ENCODE measurements at places on chromosomes 3 and 15.

GRCh38 chr15:31471731-31472430, 145.2 kb downstream of the KLF13 start:
- no peak for DNase-seq

DNA sequence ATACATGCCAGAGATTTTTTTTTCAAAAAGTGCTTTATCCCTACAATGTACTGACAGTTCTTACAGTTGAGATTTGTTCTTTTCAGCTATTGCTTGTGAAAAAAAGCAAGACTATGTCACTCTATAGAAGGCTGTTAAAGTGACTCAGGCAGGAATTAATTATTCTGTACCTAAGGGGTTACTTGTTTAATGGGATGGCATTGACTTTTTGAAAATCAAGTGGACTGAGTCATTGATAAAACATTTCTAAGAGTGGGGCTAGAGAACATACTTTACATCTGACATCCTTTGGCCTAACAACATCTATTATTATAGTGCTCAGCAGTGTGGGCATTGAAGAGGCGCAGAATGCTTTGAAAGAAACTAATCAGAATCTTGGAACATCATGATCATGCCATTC, 34.3 kb downstream of the INTS14 start:
- DNase-seq = no peak

- DNase-seq = no peak
Measured at GRCh38 chr15:101646672-101647071, 5.5 kb downstream of the TM2D3 start.

DNA sequence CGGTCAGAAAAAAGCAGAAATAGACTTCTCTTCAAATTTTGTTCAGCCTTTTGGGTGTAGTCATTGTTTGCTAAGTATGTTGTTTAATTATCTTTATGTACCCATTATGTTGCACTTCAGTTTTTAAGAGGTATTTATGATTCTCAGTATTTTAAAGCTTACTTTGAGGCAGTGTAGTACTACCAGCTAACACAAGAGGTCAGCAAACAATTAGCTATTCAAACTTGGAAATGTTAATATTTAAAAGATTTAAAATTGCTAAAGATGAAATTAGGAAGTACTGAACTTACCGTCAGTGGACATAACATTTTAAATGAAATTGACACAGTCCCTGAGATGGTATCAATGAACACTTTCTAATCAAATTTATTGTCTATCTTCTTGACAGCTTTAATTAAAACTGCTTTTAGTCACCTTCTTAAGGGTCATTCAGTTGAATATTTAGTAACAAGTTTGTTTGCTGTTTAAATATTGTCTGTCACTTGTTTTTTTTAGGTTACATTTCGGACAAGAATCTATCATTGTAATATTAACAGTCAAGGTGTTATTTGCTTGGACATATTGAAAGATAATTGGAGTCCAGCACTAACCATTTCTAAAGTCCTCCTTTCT, 28.1 kb downstream of the NKIRAS1 start:
- no peak for DNase-seq

DNA sequence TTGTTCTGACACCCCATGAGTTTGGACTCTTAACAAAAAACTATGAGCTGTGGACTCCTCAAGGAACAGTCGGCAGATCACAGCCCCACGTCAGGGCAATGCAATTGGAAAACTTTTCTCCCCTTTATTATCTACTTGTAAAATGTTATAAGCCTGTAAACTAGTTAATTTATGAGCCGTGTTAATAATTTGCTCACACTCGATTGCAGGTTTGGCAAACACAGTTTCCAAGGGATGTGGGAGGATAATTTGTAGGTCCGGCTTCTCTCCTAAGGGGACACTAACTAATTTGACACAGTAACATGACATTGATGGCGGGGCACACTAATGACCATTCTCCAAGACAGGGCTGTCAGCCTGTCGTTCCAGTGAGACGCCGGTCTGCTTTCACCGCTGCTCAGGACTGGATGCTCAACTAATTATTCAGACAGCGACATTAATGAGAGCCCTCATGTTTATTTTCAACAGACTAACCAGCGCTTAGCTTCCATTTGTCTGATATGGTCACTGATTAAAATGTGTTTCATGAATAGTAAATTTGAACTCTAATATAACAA, 222.1 kb downstream of the FOXP1 start:
- DNase-seq = no peak

GRCh38 chr15:62823561-62823960, 219.0 kb upstream of the TPM1 start:
- DNase-seq = no peak

DNA sequence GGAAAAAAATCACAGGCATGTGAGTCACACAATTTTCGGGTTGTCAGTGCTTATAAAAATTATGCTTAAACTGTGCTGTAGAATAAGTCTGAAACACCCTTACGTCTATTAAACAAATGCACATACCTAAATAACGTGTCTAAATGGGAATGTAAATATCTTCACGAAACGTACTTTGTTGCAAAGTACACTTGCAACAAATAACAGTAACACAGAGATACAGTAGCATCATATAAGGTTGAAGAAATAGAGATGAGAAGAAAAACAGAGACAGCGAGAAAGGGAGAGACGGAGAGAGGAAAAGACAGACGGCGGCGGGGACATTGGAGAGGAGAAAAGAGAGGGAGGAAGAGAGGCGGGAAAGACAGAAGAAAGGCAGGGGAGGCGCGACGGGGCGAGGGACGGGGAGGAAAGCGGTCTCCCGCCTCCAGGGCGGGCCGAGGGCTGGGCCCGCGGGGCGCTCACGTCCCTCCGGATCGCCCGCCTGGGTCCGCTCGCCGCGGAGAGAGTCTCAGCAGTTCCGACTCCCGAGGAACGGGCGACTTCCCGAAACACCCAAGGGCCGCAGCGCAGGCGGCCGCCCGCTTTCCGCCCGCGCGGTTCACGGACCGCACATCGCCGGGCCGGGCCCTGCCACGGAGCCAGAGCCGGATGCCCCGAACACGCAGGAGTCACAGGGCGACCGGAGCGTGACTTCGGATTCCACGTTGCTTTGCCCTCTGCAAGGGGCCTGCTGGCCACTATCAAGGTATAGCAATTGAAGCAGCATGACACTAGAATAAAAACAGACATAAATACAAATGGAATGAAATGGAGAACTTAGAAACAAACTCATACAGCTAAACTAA, 153.4 kb downstream of the LMLN start:
- no peak for DNase-seq

DNA sequence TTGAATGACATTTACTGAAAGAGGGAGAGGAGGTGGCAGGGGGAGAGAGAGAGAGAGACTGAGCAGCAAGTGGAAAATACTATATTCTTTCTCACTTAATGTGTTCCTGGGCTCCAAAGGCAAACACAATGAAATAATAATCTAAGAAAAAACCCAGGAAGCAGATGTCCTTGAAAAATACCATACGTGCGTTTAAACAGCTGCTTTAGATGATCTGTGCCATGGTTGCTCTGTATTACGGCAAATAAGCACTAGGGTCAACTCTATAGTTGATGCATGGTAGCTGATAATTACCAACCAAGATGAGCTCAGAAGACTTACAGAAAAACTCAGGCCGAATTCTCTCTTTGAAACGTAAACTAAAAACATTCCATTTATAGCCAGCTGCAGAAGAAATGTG, 410.3 kb upstream of the TBL1XR1 start:
- no peak for DNase-seq

GRCh38 chr15:29988701-29989100, 94.1 kb upstream of the GOLGA8J start:
- no peak for DNase-seq

- no peak for DNase-seq
Measured at GRCh38 chr3:95172164-95172943, 1109.5 kb downstream of the NSUN3 start.

DNA sequence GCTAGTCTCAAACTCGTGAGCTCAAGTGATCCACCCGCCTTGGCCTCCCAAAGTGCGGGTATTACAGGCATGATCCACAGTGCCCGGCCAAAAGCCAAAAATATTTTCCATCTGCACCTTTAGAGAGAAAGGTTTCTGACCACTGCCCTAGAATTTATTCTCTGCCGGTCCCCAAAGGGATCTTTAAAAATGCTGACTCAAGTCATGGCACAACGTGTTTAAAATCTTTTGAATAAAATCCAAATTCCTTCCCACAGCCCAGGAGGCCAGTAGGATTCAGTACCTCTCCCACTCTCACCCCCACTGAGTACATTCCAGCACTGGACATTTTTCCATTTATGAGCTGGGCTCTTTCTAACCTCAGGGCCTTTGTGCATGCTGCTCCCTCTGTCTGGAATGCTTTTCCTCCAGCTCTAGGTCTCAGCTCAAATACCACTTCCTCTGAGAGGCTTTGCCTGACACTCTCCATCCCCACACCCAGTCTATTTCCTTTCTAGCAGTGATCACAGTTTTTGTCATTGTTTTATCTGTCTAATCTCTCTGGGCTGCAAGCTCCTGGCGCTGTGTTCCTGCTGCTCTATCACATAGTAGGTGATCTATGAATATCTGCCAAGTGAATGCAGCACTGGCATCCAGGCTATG, 502.9 kb downstream of the SHQ1 start:
- DNase-seq = no peak
